ENCODE measurements at places on chromosomes 7 and 10.

- no peaks in the 10 kb centered on the region for H3K36me3 ChIP-seq
- H3K4me3 ChIP-seq, result no peak overlapping the region
These were observed 30.2 kb upstream of the ANKRD2 start for GRCh38 chr10:97542169-97543024.

DNA sequence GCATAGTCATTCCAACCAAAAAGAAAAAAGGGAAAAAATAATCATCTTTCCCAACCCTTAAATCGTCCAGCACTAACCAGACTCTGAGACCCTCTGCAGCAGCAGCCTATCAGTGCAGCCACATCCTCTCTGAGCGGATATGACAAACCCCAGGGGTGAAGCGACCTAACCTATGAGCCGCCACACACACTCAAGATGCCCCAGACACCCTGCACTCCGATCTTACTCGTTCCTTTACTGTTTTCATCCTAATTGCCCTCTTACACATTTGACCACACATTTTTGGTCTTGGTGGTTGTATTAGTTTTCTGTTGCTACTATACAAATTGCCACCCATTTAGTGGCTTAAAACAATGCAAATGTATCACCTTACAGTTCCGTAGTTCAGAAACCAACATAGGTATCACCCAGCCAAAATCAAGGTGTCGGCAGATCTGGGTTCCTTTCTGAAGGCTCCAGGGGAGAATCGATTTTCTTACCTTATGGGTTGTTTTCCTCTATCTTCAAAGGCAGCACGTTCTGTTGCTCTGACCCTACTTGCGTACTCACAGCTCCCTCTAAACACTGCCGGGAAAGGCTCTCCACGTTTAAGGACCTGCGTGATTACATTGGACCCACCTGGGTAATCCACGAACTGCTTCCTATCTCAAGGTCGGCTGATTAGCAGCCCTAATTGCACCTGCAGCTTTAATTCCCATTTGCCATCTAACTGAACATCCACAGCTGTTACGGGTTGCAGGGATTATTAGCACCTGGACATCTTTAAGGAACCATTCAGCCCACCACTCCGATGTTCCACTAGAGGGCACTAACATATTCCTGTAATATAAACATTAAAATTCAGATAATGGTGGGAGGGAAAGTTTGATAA, 37.3 kb upstream of the PRSS1 start:
- no peak for DNase-seq
- no peaks in the 10 kb centered on the region for H3K36me3 ChIP-seq
- H3K27me3 ChIP-seq, result peaks cover 7% of the 10 kb centered on the region
- H3K4me3 ChIP-seq, result no peak overlapping the region
- H3K4me1 ChIP-seq, result no peaks in the 10 kb centered on the region

DNA sequence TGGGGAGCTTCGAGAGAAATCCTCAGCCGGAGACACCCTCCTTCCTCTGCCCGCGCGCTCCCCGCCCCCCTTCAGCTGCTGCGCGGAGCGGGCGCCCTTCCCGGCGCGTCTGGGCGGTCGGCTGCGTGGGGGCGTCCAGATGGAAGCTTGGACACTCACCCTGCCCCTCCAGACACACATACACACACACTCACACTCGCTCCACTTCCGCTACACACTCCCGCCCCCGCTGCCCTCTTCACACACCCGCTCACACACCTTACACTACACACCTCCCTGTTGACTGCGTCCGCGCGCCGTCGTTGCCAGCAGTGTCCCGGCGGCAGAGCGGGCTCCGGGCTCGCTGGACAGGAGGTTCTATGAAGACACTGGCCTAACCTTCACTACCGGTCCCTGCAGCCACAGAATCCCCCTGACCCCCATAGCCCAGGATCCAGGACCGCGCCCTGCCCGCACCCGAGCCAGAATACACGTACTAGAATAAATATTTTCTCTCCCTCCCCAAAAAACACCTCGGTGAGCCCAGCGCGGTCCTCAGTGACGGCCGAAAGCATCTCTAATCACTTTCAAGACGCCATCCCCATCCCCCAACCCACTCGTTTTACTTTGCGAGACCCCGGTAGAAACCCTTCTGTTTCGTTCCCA, 1.1 kb upstream of the EGR2 start:
- H3K4me1 ChIP-seq, result peaks cover 23% of the 10 kb centered on the region
- DNase-seq, result no peak
- no peaks in the 10 kb centered on the region for H3K36me3 ChIP-seq
- peak overlapping the region; percentile 61 for H3K4me3 ChIP-seq
- H3K27ac ChIP-seq, result no peak overlapping the region

- H3K4me3 ChIP-seq, result no peak overlapping the region
- H3K36me3 ChIP-seq, result no peaks in the 10 kb centered on the region
- H3K27ac ChIP-seq, result no peak overlapping the region
These were observed 78.2 kb downstream of the THNSL1 start for GRCh38 chr10:25094590-25094989.

DNA sequence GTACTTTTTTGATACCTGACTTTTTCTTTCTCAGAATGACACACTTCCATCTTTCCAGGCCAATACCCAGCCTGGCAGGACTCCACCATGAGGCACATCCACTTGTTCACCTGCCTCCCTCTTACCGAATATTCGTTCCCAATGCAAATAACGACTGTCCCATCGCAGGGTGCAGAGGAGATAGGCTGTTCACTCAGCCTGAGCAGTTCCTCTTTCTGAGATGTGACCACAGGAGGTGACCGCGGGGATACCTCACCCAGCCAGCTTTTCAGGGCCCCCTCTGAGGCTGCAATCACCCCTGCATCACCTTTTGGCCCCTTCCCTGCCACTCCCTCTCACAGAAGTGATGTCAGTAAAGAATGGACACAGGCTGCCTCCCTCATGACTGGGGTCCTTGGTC, 28.3 kb downstream of the PTPRN2 start:
- H3K27ac ChIP-seq, result no peak overlapping the region
- H3K4me3 ChIP-seq, result no peak overlapping the region
- H3K27me3 ChIP-seq, result no peaks in the 10 kb centered on the region
- no peaks in the 10 kb centered on the region for H3K4me1 ChIP-seq
- DNase-seq, result no peak

DNA sequence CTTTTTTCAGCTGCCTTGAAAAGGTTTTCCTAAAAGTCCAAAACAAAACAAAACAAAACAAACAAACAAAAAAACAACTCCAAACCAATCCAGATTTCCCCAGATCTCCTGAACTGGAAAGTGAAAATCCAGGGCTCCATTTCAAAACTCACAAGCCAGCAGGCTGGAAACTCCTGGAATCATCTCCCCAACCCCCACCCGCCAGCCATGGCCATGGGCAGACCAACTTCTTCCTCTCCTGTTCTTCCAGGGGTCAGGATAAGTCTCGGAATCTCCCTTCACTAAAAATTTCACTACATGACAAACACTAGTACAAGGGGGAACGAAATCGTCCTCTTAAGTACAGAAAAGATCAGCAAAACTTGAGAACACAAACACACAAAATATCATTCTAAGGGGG, 40.4 kb downstream of the GNA12 start:
- H3K27me3 ChIP-seq, result no peaks in the 10 kb centered on the region
- no peak for DNase-seq
- peaks cover 89% of the 10 kb centered on the region for H3K4me1 ChIP-seq
- peak overlapping the region; percentile 70 for H3K4me3 ChIP-seq
- H3K36me3 ChIP-seq, result no peaks in the 10 kb centered on the region

- H3K4me3 ChIP-seq, result no peak overlapping the region
- 0 out of 2 replicates have a peak, but pooled peaks cover 7% of the 10 kb centered on the region for H3K4me1 ChIP-seq
These were observed 10.5 kb upstream of the TRIM24 start for GRCh38 chr7:138449580-138449979.

DNA sequence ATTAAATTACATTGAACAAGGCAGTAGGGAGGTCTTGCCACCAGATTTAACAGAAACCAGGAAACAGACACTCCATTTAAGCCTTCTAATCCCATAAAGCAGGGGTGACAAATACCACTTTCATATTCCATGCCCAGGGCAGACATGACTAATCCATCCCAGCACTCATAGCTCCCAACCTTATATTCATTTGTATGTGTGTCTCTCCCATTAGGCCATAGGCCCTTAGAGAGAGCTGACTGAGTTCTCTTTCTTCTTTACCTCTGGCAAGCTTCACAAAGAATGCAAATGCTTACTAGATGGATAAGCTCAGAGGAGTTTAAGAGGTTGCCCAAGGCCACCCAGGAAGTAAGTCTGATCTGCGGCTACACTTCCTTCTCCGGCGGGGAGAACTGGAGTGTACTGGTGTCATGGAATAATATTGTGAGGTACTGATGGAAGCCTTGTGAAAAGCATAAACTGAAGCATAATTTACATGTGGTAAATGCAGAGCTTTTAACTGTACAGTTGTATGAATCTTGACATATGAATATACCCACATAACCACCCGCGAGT, 239.7 kb upstream of the HABP2 start:
- H3K36me3 ChIP-seq, result no peaks in the 10 kb centered on the region
- H3K27me3 ChIP-seq, result peaks cover 7% of the 10 kb centered on the region
- no peaks in the 10 kb centered on the region for H3K4me1 ChIP-seq
- H3K4me3 ChIP-seq, result no peak overlapping the region
- H3K27ac ChIP-seq, result no peak overlapping the region
- DNase-seq, result no peak

DNA sequence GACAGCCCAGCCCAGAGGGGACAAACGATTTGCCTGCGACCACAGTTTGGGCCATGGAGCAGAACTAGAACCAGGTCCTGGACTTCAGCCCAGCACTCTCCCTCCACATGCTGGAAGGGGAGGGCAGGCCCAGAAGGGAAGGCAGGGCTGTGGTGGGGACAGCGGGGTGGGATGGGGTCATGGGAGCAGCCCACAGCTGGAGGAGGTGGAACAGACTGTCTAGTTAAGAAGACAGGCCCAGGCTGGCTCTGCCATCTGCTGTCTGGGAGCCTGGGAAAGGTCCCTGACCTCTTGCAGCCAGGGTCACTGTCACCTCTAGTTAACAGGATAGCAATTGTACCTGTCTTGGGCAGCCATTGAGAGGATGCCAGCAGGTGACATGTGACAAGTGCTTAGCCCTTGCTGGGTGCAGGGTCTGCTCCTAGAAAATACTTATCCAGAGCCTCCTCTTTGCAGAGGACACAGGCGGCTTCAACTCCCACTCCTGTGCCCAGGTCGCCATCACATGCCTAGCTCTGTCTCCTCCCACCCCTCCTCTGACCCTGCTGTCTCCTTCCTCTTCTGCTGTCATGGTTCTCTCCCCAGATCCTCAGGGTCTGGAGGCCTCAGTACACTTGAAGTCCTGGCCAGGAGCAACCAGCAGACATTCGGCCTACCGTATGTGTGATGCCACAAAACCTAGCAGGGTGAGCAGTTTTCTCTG, 37.0 kb upstream of the CHST15 start:
- H3K27me3 ChIP-seq, result peaks cover 18% of the 10 kb centered on the region
- peaks cover 47% of the 10 kb centered on the region for H3K4me1 ChIP-seq
- no peak overlapping the region for H3K27ac ChIP-seq

DNA sequence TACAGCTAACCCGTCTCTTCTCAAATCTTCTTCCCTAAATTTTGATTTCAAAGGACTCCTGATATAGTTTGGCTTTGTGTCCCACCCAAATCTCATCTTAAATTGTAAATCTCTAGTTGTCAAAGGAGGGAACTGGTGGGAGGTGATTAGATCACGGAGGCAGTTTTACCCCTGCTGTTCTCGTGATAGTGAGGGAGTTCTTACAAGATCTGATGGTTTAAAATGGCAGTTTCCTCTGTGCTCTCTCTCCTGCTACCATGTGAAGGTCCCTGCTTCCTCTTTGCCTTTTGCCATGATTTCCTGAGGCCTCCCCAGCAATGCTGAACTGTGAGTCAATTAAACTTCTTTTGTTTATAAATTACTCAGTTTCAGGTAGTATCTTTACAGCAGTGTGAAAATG, 269.3 kb downstream of the POLR1F start:
- no peak overlapping the region for H3K27ac ChIP-seq
- no peaks in the 10 kb centered on the region for H3K4me1 ChIP-seq
- H3K27me3 ChIP-seq, result no peaks in the 10 kb centered on the region
- H3K4me3 ChIP-seq, result no peak overlapping the region
- H3K36me3 ChIP-seq, result no peaks in the 10 kb centered on the region
- DNase-seq, result no peak

GRCh38 chr7:141161550-141162535, 88.0 kb downstream of the TMEM178B start:
- H3K27ac ChIP-seq, result no peak overlapping the region
- H3K4me3 ChIP-seq, result no peak overlapping the region
- H3K4me1 ChIP-seq, result no peaks in the 10 kb centered on the region
- peaks cover 42% of the 10 kb centered on the region for H3K27me3 ChIP-seq
- DNase-seq, result no peak

- H3K27ac ChIP-seq, result no peak overlapping the region
- H3K4me3 ChIP-seq, result no peak overlapping the region
- peaks cover 24% of the 10 kb centered on the region for H3K4me1 ChIP-seq
- no peaks in the 10 kb centered on the region for H3K27me3 ChIP-seq
- peak; percentile 25 for DNase-seq
- no peaks in the 10 kb centered on the region for H3K36me3 ChIP-seq
These were observed 155.2 kb downstream of the MAGI2 start for GRCh38 chr7:79298145-79298760.

DNA sequence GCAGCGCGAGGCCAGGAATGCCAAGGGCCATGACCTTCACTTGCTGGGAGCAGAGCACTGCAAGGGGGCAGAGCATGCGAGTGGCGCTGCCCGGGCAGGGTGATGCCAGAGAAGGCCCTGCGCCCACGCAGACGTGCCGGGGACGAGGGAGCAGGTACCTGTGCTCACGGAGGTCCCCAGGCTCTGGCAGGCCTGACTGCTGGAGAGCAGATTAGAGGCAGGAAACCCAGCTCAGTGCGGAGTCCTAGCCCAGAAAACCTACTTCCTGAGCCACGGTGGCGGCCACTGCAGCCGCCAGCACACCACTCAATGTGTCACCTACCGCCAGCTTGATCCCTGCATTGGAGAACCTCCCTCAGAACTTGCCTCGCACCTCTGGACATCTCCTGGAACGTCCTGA, 148.4 kb downstream of the MAD1L1 start:
- H3K36me3 ChIP-seq, result peaks cover 28% of the 10 kb centered on the region
- no peak overlapping the region for H3K4me3 ChIP-seq
- H3K27ac ChIP-seq, result no peak overlapping the region
- no peak for DNase-seq
- H3K27me3 ChIP-seq, result no peaks in the 10 kb centered on the region

DNA sequence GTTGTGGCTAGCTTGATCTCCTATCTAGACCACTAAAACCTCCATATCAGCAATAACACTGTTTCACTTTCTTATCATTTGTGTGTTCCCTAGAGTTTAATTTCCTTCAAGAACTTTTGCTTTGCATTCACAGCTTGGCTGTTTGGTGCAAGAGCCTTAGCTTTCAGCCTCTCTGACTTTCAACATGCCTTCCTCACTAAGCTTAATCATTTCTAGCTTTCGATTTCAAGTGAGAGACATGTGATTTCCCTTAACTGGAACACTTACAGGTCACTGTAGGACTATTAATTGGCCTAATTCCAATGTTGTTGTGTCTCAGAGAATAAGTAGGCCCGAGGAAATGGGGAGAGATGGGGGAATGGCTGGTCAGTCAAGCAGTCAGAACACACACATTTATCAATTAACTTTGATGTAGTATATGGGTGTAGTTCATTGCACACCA, 10.6 kb upstream of the BPGM start:
- DNase-seq, result no peak
- H3K27me3 ChIP-seq, result no peaks in the 10 kb centered on the region
- no peak overlapping the region for H3K27ac ChIP-seq
- no peaks in the 10 kb centered on the region for H3K36me3 ChIP-seq
- H3K4me3 ChIP-seq, result no peak overlapping the region
- H3K4me1 ChIP-seq, result no peaks in the 10 kb centered on the region

GRCh38 chr7:16929146-16929762, 47.5 kb upstream of the AGR3 start:
- H3K27me3 ChIP-seq, result no peaks in the 10 kb centered on the region
- no peak overlapping the region for H3K4me3 ChIP-seq
- peaks cover 20% of the 10 kb centered on the region for H3K4me1 ChIP-seq
- H3K36me3 ChIP-seq, result no peaks in the 10 kb centered on the region
- H3K27ac ChIP-seq, result no peak overlapping the region
- DNase-seq, result no peak

- no peaks in the 10 kb centered on the region for H3K36me3 ChIP-seq
- DNase-seq, result no peak
- H3K27ac ChIP-seq, result no peak overlapping the region
- no peak overlapping the region for H3K4me3 ChIP-seq
- no peaks in the 10 kb centered on the region for H3K27me3 ChIP-seq
These were observed 71.8 kb downstream of the SEMA3A start for GRCh38 chr7:84122582-84123360.

Measured in HepG2 (cell line).